ENCODE measurements at places on chromosomes 5 and 9.

DNA sequence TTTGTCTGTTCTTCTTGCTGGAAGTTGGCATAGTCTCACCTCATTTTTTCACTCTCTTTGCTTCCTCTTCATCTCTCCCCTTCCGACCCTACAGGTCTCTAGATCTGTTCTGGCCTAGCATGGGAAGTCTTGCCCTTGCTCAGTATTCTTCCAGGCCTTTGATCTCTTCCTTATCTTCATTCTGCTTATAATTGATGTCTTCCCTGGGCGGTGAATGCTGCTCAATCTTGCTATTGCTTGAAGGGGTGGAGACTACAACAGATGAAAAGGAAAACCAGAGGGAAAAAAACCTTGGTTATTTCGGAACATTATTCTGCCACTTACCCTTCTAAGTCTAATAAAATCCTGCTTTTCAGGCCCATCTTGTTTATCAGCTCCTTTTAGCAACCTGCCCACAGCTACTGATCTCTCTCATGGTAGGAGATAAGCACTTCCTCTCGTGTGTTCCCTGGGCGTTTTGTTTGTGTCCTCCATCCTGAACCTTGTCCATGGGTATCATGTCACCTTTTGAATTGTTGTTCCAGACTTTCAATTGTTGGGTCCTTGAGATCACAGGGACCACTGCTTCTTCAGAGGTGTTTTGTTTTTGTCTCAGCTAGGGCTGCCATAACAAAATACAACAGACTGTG is 375.6 kb downstream of the ADGRV1 start:
- no peak for DNase-seq

DNA sequence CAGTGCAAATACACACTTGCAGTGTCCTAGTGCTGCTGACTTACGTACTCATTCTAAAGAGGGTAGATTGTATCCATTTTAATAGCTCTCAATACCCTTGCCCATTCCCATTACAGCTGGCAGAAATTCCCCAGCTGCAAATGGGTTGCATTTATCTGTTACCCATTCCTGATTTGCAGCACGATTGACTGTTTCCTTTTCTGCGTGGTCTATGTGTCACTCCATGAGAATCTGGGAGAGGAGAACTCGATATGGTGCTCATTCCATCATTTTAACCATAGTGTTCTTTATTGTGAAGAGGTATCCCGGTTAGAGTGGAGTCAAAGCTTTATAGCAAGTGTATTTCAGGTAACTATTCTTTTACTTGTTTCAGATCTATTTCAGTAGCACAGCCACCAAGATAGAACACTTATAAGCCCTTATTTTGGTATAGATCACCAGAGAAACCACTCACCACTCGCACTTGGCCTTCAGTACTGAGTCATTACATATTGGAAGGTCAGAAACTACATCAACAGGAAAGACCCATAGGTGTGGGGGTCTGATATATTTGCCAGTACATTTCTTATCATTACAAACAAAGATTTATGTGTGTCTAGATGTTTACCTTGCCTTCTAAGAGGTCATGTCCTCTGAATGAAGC is 139.5 kb downstream of the MUSK start:
- DNase-seq, result no peak

GRCh38 chr5:108024986-108025385 is 354.2 kb upstream of the EFNA5 start:
- DNase-seq, result no peak

DNA sequence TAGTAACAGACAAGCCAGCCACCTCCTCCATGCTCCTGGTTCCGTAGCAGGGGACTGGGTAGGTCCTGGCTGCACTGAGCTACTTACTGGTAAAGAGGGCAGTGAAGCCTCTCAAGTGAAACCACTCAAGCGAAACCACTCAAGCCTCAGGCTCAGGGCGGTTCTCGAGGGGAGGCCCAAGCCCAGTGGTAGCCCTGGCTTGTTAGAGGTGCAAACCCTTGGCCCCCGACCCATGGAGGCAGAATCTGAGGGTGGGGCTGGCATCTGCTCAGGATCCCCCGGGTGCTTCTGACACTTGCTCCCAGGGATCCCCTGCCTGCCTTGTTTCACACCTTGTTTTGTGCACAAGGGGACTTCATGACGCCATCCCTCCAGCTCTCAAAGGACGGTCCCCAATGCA is 76.5 kb upstream of the OLFM1 start:
- DNase-seq, result no peak

DNA sequence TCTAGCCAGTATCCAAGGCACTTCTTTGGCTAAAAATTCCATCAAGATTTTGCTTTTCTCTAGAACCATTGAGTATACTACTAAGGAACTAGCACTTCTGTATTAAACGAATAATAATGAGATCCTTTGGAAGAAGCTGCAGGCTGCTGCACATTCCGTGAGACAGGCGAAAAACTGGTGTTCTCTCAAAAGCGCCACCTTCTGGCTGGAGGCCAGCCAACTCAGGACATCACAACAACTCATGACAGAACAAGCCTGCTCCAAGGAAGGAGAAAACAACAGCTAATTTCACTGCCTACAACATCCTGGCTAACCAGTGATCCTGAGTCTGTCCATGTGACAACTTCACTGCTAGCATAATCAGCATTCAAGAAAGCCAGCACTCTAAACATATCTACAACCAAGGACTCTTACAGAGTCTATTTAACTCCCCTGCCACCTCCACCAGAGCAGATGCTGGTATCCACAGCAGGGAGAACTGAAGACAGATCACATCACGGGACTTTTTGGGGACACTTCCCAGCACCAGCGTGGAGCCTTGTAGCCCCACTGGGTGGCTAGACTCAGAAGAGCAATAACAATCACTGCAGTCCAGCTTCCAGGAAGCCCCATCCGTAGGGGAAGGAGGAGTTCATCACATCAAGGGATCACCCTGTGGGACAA is 150.5 kb downstream of the YTHDC2 start:
- DNase-seq, result no peak

DNA sequence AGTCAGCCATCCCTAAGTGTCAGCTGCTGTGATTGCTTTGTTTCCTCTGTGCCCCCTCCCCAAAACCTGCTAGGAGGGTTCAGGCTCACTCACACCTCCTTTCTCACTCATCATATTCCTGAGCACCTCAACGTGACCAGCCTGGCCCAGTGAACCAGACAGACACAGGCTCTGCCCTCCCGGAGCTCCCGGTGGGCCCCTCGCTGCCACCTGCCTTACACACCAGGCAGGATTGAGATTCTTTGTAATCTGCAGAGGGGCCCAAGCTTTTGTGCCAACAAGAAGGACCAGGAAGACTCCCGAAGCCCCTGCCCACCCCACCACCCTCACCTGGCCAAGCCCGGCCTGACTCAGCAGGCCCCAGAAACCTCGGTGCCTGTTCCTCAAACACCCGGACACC is 87.8 kb downstream of the NTNG2 start:
- no peak for DNase-seq

DNA sequence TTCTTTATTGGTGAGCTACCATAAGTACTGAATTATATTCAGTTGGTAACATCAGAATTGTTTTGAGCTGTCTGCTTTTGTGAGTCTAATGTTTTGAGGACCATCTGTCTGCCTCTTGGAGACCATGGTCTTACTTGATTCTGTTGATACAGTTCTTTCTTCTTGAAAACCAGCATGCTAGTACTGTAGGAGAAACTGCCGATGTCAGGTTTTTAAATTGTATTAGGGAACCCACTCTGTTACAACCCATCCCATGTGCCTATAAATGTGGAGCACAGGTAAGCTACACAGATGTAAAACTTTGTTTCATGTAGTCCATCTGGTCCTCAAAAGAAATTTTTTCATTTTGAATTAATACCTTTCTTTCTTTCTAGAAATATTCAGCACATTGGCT is 103.4 kb upstream of the DMRTA1 start:
- DNase-seq, result no peak

DNA sequence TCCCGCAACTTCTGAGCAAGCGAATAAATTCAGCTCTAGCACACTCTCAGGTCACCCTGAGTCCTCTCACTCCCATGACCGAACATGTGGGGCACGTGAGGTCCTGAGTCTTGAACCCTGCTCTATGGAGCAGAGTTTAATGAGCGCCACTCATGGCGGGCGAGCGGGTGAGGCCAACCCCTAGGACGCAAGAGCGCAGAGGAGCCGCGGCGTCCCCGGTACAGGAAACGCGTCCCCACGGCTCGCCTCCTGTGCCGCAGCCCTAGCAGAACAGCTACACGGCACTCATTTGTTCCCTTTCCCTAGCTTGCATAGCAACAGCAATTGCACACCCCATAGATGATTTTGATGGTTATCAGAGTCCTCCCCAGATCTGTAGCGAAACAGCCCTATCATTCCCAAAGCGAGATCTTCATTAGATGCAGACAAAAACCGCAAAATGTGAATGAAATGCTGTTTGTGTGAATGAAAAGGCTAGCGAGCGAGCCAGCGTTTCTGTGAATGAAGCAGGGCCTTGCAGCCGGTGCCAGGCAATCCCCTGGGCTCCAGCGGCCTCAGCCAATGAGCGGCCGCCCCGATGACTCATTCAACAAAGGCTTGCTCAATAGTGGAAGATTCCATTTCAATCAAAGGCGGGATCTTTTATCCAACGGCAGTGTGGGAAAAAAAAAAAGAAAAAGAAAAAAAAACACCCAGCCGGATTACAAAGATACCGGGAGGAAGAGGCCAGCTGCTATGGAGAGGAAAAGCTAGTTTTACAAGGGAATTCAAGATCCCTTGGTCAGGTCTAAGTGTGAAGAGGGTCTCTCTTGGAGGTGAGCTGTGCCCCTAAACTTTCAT is 1.5 kb upstream of the SHC3 start:
- peak; percentile 83 for DNase-seq

DNA sequence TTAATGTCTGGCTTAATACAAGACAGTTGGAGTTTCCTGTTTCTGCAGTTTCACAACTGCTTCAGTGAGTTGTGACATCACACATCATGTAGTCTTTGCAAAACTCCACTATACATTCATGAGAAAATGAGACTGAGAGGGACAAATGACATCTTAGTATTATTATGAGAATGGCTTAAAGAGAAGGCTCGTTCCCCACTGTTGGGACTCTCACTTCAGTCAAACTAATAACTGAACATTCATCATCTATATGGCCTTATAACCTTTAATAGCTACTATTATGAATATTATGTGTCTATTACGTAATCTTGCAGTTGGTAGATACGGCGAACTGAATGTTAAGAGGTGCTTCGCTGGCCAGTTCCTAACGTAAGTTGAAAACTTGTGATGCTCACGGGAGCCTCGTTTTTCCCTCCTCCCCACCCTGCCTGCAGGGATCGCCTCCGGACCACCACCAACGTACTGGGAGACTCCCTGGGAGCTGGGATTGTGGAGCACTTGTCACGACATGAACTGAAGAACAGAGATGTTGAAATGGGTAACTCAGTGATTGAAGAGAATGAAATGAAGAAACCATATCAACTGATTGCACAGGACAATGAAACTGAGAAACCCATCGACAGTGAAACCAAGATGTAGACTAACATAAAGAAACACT is 79.4 kb downstream of the SLC1A3 start:
- no peak for DNase-seq

- no peak for DNase-seq
These were observed 22.1 kb upstream of the LPCAT1 start for GRCh38 chr5:1545805-1546355.

DNA sequence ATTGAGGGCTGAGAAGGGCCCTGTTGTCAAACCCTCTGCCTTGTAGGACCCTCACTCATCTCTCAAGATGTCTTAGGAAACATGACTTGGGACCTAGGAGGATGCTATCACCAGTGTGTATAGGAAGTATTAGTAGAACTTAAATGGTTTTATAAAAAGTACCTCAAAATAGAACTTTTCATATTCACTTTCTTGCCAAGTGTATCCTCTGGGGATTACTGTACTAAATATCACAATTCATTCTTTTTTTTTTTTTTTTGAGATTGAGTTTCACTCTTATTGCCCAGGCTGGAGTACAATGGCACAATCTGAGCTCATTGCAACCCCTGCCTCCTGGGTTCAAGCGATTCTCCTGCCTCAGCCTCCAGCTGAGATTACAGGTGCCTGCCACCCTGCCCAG is 56.2 kb downstream of the ARHGEF28 start:
- no peak for DNase-seq

DNA sequence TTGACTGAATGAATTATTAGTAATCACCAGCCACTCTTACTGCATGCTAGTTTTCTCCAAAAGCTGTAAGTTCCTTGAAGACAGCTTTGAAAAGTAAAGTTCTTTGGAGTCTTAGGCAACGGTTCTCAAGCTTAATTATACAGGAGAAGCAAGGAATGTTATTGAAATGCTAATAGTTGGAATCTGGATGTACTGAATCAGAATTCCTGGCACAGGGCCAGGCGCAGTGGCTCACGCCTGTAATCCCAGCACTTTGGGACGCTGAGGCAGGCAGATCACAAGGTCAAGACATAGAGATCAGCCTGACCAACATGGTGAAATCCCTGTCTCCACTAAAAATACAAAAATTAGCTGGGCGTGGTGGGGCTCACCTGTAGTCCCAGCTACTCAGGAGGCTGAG is 33.4 kb downstream of the GRIA1 start:
- DNase-seq, result no peak

DNA sequence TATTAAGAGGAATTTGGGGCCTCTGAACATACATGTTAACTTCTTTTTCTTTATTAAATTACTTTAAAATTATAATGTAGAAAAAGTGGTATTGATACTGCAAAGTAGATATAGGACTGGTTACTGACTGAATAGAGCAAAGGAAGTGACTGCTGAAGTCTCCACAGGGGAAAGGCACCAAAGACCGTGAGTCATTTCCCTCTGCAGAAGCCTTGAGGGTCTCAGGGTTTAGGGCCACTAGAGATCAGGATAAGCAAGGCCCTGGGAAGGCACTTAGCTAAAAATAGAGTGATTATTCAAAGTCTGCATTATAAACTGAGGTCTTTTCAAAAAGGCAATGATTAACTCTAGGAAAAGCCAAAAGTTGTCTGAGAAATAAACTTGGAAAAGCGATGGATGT is 44.7 kb upstream of the ITGA1 start:
- DNase-seq, result no peak

- DNase-seq, result peak; percentile 89
These were observed 85.8 kb upstream of the DMRT1 start for GRCh38 chr9:755454-756381.

DNA sequence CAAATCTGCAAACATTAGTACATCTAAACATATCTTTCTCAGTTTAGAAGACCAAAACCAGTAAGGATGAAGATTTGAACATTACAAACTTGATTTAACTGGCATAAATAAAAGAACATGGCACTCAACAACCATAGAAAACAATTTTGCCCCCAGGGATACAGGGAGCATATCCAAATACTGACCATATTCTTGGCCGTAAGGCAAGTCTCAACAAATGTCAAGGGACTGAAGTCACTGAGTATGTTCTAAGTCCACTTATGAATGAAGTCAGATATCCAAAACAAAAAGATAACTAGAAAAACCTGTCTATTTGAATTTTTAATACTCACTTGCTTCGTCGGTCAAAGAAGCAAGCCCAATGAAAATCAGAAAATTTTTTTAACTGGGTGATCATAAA is 14.1 kb downstream of the FEM1C start:
- DNase-seq, result peak; percentile 31

GRCh38 chr9:126862104-126862761 is 1.8 kb downstream of the ZBTB34 start:
- DNase-seq, result no peak

- DNase-seq, result no peak
These were observed 236.5 kb upstream of the HAPLN1 start for GRCh38 chr5:83957188-83957587.

- DNase-seq, result no peak
These were observed 249.7 kb upstream of the TMEM161B start for GRCh38 chr5:88518131-88519016.

GRCh38 chr5:55645304-55645703 is 66.8 kb downstream of the SLC38A9 start:
- no peak for DNase-seq

All from GM04503 (cell line).